ENCODE measurements at places on chromosomes 7 and 10.

- DNase-seq: no peak
These were observed 60.2 kb upstream of the PTPN12 start for GRCh38 chr7:77476871-77477270.

GRCh38 chr7:155202106-155202871 lies 95.4 kb upstream of the INSIG1 start:
- DNase-seq: no peak

DNA sequence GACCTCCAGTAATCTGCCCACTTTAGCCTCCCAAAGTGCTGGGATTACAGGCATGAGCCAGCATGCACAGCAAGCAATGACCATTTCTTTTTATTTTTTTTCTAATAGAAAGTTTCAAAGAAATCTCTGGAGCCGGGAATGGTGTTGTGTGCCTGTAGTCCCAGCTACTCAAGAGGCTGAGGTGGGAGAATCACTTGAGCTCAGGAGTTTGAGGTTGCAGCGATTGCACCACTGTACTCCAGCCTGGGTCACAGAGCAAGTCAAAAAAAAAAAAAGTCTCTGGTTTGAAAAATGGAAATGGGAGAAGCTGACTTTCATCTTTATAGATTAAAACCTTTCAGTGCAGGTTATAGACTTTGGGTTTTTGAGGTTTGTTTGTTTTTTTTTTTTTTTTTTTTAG lies 44.8 kb upstream of the KMT2E start:
- DNase-seq: no peak

DNA sequence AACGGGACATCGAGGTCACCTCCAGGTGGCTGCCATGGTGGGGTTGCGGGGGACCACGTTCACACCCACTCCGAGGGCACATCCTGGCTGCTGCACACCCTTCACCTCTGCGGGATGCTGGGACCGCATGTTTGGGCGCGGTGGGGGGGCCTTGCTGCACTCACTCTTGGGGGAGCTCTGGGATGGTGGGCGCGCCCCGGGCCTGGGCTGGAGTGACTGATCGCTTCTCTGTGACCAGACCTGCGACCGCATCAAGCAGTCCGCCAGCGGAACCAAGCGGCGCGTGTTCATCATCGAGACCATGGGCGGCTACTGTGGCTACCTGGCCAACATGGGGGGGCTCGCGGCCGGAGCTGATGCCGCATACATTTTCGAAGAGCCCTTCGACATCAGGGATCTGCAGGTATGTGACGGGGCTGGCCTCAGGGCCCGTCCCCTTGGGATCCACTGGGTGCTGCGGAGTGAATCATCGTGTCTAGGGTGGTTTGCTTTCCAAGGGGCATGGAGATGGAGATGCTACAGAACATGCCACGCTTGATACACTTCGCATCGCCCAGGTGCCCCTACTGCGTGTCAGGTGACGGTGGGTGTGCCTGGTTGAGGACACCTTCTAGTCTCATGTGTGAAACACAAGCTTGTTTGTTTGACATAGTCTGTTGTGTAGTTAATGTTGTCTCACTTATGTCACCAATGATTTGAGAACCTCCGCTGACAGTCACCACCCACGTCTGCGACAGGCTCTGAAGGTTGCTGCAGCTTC lies 42.8 kb downstream of the PITRM1 start:
- no peak for DNase-seq

- DNase-seq: no peak
These were observed 6.5 kb downstream of the POR start for GRCh38 chr7:75921479-75921878.

DNA sequence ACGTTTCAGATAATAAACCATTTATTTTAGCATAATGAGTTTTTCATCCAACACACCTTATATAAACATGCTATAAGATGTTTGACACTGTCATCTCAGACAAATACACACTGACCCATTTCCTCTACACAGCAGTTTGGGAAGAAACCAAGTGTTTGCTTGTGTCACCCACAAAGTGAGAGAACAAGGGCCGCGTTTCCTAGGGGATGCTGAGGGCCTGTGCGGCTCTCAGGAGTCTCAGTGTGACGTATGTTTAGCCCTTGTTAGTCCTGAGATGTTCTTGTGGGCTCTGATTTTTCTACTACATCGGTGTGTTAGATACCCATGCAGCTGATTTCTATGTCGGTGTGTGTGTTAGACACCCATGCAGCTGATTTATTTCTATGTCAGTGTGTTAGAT lies 266.3 kb downstream of the DIP2C start:
- no peak for DNase-seq

DNA sequence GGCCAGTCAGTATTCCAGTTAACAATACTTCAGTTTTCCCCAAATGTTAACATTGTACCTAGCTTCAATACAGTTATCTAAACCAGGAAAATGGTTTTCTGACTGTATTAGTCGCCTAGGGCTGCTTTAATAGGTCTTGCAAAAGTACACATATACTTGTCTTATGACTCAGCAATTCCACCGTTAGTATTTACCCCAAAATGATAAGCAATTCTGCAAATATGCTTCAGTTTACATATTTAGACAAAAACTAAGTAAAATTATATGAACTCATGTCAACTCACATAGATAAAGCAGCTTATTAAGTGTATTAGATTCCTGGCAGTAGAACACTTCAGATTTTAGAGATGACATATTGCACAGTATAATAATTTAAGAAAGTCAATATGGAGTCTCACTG lies 363.3 kb downstream of the ARL4A start:
- no peak for DNase-seq

- peak; percentile 15 for DNase-seq
These were observed 16.4 kb downstream of the PRKRIP1 start for GRCh38 chr7:102412548-102412947.

- DNase-seq: no peak
These were observed 23.0 kb downstream of the GHRHR start for GRCh38 chr7:30986738-30987137.

DNA sequence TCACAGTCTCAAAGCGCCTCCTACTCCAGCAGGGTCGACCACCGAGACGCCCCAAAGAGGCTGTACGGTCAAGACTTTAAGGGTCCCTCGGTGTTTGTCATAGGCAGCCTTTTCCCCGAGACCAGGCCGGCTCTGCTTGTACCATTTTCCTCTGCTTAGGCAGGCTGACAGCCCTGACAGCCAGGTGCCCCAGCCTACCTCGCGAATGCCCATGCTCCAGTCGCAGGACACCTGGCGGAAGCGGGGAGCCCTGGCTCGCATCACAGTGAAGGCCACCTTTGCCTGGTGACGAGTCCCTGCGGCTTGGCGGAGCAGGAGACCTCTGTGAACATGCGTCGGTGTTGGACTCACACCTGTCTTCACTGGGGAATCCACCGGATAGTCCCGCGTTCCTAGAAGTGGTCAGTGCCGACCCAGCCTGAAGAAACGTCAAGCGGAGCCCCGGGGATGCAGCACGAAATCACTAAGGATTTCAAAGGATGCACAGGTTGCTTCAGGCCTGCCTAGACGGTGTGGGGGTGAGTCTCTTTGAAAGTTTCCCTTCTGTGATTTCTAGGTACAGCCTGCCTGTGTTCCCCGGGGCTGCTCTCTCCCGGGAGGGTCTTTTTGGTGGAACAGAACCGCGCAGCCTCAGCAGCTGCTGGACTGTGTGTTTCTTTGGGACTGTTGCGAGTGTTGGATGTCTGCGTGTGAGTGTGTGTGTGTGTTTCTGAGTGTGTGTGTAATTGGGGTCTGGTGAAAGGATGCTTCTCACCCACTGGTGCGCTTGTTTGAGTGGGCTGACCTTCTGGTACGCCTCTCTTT lies 30.5 kb upstream of the ZNF273 start:
- DNase-seq: no peak

DNA sequence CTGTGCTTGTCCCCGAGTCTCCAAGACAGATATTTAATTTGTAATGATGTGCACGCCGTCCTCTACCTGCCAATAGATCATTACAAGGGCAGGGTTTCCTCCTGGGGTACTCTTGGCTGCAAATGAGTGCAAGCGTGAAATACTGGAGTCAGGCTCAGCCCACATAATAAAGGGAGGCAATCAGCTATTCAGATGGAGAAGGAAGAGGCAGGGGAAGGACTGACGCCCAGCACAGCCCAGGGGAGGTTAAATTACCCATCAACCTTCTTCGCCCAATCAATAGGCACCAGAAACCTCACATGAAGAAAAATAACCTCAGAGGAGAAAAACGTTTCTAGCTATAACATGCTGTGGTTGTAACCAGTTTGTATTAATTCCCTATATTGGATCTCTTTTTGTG lies 544.9 kb upstream of the ADARB2 start:
- DNase-seq: no peak

- DNase-seq: peak; percentile 44
These were observed 66.1 kb upstream of the AQP1 start for GRCh38 chr7:30845426-30846135.

DNA sequence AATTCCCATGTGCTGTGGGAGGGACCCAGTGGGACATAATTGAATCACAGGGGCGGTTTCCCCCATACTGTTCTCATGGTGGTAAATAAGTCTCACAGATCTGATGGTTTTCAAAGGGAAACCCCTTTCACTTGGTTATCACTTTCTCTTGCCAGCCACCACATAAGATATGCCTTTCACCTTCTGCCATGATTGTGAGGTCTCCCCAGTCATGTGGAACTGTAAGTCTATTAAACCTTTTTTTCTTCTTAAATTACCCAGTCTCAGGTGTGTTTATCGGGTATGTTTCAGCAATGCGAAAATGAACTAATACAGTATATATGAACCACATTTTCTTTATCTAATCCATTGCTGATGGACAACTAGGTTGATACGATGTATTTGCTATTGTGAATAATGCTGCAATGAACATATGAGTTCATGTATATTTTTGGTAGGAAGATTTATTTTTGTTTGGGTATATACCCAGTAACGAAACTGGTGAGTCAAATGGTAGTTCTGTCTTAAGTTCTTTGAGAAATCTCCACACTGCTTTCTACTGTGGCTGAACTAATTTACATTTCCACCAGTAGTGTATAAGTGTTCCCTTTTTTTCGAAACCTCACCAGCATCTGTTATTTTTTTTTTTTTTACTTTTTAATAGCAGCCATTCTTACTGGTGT lies 70.0 kb upstream of the HGF start:
- DNase-seq: no peak

- no peak for DNase-seq
These were observed 201.2 kb downstream of the TCF7L2 start for GRCh38 chr10:113151190-113151666.

DNA sequence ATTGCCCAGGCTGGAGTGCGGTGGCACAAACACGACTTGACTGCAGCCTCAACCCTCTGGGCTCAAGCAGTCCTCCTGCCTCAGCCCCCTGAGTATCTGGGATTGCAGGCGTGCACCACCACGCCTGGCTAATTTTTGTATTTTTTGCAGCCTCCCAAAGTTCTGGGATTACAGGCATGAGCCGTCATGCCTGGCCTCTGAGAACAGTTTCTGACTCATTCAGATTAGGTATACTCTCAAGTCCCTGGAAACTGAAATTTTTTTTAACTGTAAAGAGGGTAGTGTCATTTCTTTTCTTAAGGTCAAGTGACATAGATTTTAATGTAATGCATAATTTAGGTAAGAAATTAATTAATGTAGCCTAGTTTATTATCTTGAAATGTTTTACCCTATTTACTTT lies 104.7 kb downstream of the SEPTIN7 start:
- DNase-seq: no peak

- DNase-seq: no peak
These were observed 97.7 kb downstream of the DNMBP start for GRCh38 chr10:99912041-99912440.

- DNase-seq: no peak
These were observed 382.2 kb upstream of the ZMIZ1 start for GRCh38 chr10:78686444-78687060.

DNA sequence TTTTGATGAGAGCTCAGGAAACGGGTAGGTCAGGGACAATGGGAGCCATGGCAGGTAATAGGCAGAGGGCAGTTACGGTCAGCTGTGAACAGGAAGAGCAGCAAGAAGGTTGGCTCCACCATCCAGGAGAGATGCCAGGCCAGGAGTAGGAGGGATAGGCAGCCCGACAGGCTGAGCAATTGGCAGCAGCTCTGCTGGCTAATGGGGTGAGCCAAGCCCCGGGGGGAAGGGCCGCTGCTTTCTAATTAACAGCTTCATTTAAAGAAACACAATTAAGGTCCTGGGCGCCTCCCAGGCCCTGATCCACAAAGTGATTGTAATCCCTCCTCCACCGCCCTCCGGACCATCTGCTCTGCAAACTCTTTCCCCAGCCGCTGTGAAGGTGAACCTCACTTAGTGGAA lies 23.7 kb downstream of the SH2B2 start:
- peak; percentile 21 for DNase-seq

DNA sequence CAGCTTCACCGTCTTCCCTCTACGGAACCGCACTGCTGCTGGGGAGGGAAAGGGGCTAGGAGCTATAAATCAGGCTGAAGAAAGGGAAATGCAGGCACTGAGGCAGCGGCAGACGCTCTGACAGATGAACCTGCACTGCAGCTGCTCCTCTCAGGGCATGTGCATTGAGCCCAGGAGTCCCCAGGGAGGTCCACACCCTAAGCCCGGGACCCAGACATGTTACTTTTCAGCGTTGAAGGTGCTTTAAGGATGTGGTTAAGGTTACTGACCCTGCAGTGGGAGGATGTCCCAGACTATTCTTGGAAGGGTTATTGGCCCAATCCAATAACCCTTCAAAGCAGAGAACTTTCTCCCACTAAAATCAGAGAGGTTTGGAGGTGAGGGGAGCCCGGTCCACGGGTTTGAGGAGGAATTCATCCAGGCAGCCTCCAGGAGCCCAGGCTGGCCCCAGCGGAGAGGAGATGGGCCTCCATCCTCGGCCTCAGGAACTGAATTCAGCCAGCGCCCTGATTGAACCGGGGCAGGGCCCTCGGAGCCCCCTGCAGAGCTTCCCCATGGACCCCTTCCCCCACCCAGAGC lies 75.4 kb downstream of the ADARB2 start:
- no peak for DNase-seq

GRCh38 chr10:60536529-60537114 lies 146.9 kb upstream of the ANK3 start:
- no peak for DNase-seq

DNA sequence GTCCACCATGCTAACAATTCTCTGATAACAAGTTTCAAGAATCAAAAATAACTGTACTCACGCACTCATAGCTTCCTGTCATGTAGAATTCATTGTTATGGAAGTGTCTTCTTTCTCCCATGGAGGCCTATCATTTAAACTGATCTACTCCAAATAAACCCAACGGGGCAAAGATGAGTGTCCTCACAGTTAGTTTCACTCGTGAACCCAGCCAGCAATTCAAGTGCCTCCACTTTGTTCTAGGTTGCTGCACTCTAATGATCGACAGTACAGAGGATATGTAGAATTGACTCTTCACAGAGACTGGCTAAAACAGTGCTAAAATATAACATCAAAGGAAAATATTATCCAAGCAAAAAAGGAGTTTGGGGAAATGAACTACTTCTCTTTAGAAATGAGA lies 111.4 kb downstream of the LRRN3 start:
- no peak for DNase-seq

GRCh38 chr7:66847879-66848790 lies 72.9 kb upstream of the TMEM248 start:
- no peak for DNase-seq

DNA sequence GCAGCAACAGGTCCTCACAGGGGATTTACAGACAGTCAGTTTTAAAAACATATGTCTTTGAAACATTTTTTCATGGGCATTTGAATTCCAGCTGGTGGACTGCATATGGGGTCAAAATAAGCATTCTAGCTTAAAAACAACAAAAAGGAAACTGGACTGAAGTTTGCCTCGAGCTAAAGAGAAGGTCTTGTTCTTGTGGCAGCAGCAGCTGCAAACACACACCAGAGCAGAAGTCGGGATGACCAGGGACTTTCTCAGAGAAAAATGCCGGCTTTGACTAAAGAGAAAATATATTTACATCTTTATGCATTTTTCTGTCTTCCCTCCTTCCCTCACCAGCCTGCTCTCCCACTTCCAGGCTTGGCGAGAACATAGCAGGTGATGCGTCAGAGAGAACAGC lies 361.4 kb downstream of the CXCL12 start:
- no peak for DNase-seq

All from NCI-H446 treated with DMSO at 0.1 percent for 48 hours (cell line).